ENCODE measurements at places on chromosomes 16 and 17. TPM values are rescaled to one million over a fixed set of nuclear protein-coding genes. Genes with fewer than 3 reads are reported as not detected.

Gene CX3CL1
- total RNA-seq, result not detected

Gene ARL17B
- total RNA-seq, result 33.8 TPM

Gene LYRM9
- total RNA-seq, result 5.9 TPM

- no peak for DNase-seq
These were observed 3.5 kb downstream of the GSG1L start for GRCh38 chr16:28059841-28060575.

DNA sequence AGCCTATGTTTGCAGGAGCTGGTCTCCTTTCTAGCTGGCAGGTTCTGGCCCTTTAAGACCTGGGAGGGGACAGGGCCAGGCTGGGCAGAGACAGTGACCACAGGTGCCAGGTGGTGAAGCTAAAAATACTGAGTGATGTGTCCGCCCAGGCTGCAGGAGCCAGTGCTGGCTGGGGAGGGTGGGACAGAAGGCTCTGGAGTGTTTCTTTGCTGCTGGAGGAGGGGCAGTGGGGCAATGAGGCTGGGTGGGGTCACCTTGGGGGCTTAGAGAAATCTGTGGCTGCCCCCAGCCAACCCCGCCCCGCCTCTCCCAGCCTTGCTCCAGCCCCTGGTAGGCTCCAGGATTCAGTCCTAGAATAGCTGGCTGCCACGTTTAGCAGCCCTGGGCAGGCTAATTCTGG lies 30.4 kb upstream of the SBK1 start:
- DNase-seq, result no peak

- no peak for DNase-seq
These were observed 5.0 kb downstream of the DPH1 start for GRCh38 chr17:2034806-2035540.

Gene USP43
- total RNA-seq, result 0.30 TPM

- no peak for DNase-seq
These were observed 123.0 kb downstream of the CHD9NB start for GRCh38 chr16:52929478-52930400.

DNA sequence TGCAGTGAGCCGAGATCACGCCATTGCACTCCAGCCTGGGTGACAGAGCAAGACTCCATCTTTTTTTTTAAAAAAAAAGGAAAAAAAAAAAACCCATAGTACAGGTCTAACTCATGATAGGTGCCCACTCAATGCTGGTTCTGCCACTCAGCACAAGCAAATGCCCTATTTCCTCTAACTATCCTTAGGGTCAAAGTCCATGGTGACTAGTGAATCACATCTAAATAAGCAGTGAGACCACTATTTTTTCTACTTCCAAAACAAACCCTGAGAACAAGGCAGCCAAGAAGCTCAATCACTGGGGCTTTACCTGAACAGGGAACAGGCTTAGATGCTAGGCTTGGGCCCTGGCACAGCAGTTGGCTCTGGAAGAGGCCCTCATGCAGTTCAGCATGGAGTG lies 3.4 kb downstream of the BLTP2 start:
- DNase-seq, result no peak

- DNase-seq, result no peak
These were observed 18.5 kb downstream of the ANKRD40 start for GRCh38 chr17:50689251-50689650.

DNA sequence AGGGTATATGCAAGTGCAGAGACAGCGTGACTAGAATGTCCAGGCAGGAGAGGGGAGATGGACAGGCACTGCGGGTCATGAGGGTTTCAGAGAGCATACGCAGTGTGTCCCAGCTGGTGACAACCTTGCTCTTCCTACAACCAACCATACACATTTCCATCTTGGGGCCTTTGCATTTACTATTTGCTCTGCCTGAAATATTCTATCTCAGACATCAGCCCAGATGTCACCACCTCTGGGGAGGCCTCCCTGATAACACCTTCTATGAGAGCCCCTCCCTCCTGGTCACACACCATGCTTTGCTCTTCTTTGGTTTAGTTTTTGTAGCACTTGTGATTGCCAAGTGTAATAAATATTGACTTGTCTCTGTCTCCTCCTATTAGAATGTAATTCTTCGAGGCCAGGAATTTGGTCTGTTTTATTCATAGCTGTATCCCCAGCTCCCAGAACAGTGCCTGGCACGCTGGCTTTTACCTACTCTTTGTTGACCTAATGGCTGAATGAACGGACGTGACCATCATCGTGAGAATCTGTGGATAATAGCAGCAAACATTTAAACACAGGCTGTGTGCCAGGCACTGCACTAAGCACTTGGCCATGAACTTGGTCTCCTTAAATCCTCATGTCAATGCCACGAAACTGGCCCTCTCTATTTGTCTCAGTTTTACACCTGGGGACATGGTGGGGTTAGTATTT lies 51.9 kb downstream of the PLCG2 start:
- no peak for DNase-seq

DNA sequence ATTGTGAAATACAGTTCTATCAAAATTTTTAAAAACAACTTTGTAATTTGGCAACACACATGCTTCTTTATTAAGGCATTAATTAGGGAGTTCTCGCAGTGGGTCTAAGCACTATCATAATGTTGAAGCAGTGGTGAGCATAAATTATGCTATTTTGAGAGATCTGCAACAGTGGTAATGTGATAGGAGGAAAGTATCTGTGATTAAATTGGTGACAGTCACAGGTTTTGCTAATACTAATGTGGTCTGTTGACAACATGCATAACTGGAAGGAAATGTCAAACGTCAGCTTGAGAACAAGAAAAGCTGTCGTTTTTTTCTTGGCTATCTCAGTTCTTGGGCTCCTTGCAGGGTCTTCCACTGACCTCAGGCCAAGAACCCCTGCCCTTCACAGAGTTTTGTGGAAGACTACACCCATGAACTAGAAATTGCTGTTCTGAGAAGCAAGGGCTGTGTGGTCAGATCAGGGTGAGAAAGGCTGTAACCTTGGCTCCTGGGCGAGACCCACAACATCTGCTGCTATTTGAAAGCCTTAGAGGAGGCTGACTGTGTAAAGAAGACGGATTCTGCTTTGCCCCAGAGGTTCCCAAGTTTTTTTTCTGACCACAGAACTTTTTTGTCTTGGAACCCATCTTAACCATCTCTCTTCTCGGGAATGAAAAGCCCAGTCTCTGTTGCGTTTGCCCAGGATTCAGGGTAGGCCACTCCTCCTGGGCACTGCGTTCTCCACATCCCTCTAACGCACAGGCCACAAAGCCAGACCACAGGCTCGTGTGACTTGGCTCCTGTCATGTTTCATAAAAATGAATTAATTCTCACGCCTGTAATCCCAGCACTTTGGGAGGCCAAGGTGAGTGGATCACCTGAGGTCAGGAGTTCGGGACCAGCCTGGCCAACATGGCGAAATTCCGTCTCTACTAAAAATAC lies 13.9 kb downstream of the ATP2A1 start:
- no peak for DNase-seq

GRCh38 chr17:79609049-79609589 lies 1.7 kb downstream of the RBFOX3 start:
- DNase-seq, result no peak

Gene G6PC1
- total RNA-seq, result not detected

Gene TBC1D3B
- 2.4 TPM for total RNA-seq

DNA sequence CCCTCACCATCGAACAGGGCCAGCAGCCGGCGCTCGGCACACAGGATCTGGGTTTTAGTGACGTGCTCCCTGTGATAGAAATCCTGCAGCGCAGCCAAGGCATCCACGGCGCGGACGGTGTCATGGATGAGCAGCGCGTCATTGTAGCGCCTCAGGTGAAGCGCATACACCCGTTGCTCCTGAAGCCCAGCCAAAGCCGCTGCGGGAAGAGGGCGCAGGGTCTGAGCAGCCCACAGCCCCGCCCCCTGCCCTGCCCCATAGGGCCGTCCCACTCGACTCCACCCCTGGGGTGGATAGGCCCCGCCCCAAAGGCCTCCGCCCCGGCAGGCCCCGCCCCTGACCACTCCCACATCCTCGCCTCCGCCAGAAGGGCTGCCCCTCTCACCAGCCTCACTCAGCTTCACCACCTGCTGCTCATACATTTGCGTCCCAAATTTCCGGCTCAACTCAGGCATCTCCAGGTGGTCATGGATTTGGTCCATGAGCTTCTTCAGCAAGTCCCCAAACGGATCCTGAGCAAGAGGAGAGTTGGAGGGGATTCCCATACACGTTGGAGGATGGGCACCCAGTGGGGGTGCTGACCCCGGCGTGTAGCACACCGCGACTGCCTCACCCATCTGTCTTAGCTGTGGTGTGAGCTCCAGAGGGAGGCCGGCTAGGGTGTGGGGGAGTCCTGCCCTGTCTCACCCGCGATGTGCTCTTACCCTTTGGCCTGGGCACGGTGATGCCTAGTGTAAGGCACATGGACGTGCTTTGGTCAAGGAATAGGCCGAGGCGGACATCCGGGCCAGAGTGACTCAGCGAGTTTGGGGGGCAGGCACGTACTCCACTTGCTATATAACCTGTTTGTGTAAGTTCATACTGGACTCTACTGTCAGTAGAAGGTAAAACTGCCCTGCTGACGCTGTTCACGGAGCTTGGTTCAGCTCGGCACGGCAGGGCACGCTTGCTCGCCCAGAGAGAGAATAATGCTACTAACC lies 4.6 kb downstream of the DHX58 start:
- peak; percentile 94 for DNase-seq

GRCh38 chr16:76964464-76965154 lies 226.4 kb upstream of the MON1B start:
- no peak for DNase-seq

DNA sequence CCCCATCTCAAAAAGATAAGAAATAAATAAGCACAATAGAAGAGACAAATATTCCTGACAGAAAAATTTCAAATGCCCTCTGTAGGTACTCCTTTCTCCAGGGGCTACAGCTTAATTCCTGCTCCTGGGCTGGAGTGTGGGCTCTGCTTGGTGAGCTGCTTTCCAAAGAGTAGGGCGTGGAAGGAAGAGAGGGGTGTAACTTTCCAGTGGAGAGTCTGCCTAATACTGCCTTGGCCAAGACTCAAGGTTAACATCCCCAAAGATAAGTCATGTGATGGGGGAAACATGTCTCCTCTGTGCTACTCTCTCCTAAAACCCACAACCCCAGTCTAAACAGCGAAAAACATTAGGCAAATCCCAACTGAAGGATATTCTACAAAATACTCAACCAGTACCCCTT lies 42.7 kb downstream of the TMC5 start:
- no peak for DNase-seq

Gene C17orf58
- 3.5 TPM for total RNA-seq

Gene ASB16
- total RNA-seq, result 0.30 TPM

- DNase-seq, result no peak
These were observed 61.9 kb downstream of the ARHGAP17 start for GRCh38 chr16:24953306-24953705.

Gene TBC1D3H
- total RNA-seq, result not detected

All from activated CD4-positive, alpha-beta T cell treated with anti-CD3 and anti-CD28 coated beads, Interleukin-2, amount 10 ng/mL, durations not matched to agents 7 days and 5 days (primary cell).